ENCODE measurements at places on chromosomes 3 and 15.

DNA sequence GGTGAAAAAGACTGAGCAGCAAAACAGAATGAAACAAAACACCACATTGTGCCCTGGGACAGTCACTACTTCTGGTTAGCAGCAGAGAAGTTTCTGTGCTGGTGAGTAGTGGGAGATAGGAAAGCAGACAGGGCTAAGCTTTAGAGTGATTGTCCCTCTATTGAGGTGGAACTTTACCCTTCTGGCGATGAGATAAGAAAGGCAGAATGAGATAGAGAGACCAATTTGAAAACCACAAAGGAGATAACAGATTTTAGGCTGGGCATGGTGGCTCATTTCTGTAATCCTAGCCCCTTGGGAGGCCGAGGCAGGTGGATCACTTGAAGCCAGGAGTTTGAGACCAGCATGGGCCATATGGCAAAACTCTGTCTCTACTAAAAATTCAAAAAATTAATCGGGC, 208.5 kb downstream of the TBL1XR1 start:
- no peak for DNase-seq

- DNase-seq: no peak
These were observed 115.6 kb upstream of the PLXNA1 start for GRCh38 chr3:126867190-126867862.

DNA sequence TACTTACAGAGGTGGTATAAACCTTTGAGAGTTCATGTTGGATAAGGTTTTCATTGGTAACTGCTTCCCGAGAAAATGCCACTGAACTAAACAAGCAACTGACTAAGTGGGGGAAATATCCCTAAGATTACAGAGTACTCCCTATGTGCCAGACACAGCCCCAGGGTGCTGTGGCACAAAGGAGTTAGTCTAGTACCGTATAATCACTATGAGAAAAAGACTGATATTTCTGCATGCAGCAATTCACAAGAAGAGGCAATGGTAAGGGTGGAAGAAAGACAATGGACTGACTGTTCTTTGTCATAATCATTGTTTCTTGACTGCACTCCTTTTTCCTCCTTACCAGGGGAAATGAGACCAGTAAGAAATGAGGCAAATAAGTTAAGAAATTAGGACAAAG, 20.0 kb upstream of the SLC25A26 start:
- DNase-seq: no peak

- DNase-seq: no peak
These were observed 53.8 kb upstream of the TPM1 start for GRCh38 chr15:62988701-62989100.

GRCh38 chr3:143970773-143971358, 757 bp upstream of the DIPK2A start:
- no peak for DNase-seq

DNA sequence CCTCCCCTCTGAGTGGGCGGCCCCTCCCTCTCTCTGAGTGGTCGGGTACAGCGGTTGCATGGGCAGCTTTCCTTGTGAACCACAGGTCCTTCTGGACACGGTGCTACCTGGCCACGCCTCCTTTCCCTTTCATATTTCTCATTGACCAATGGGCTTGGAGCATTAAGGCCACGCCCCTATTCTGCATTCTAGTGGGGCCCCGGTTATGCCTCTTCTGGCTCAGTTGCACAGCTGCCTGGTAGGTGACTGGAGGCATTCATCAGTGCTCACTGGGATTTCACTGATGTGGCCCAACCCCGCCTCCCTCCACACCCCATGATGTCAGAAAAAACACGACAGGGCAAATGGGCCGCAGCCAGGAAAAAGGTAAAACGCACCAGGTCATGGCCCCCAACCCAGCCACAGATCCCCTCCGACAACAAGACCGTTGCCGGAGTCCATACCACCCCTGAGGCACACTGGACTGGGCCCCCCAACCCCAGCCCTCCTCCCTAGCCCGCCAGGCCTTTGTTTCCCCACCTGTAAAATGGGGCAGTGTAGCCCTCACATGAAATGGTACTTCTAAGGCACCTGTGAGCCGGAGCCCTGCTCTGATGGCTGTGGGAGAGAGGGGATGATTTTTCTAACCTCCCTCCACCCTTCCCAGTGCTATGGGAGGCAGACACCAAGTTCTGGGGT, 26.3 kb downstream of the NGRN start:
- no peak for DNase-seq

DNA sequence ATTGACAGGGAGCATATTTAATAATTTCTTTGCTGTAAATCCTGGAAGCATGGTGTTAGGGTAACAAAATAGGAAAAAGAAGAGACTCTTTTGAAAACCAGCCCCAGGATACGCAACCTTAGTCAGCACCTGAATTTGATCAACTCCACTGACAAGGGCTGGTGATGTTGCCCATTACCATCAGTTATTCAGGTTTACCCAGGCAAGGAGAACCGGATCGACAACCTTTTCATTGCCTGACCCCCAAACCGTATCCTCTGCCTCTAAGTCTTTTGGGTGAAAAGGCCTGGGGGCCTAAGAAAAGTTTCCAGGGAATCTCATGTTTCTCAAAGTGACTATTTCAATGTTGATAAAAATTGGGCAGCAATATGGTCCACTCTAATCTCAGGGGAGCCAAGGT, 313.3 kb downstream of the KBTBD8 start:
- no peak for DNase-seq

- no peak for DNase-seq
These were observed 48.1 kb downstream of the SETMAR start for GRCh38 chr3:4351164-4351855.
